ENCODE measurements at places on chromosomes 16 and 17. TPM values are rescaled to one million over a fixed set of nuclear protein-coding genes. Genes with fewer than 3 reads are reported as not detected.
A peak's percentile ranks its signal among the peaks of the same experiment; 100 is the strongest.

- H3K4me1 ChIP-seq: no peaks in the 10 kb centered on the region
- H3K27me3 ChIP-seq: peaks cover 18% of the 10 kb centered on the region
- no peak for DNase-seq
- no peaks in the 10 kb centered on the region for H3K36me3 ChIP-seq
Observed at GRCh38 chr16:16869746-16870145, 490.8 kb downstream of the NPIPA7 start.

The CREBBP gene
- 76.2 TPM for total RNA-seq

DNA sequence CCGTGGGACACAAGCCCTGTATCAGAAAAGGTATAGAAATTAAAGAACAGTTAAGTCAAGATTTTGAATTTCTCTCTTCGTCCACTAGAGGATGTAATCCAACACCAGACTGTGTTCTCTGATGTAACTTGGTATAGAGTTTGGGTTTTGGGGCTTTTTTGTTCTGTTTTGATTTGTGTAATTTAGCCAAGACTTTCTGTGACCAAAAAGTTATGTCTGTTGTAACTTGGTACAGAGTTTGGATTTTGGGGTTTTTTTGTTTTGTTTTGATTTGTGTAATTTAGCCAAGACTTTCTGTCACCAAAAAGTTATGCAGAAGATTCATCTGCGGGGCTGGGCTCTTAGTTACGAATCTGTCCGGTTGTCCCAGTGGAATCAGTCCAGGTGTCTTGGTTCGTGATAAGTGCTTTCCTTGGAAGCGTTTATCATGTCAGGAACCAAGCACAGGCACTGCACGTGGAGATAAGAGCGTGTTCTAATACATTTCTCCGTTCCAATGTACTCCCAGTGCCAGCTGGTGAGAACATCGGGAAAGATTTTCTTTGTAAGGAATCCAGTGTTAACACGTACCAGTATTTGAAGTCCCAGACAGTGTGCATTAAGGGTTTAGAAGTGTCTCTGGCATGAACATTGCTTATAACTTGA is 44.1 kb upstream of the SEC14L1 start:
- H3K27ac ChIP-seq: peak overlapping the region; percentile 70
- peaks cover 24% of the 10 kb centered on the region for H3K4me1 ChIP-seq
- H3K4me3 ChIP-seq: no peak overlapping the region
- H3K27me3 ChIP-seq: no peaks in the 10 kb centered on the region

- no peak overlapping the region for H3K4me3 ChIP-seq
- DNase-seq: no peak
- H3K4me1 ChIP-seq: no peaks in the 10 kb centered on the region
- H3K27ac ChIP-seq: no peak overlapping the region
Observed at GRCh38 chr16:51637770-51638094, 486.7 kb upstream of the SALL1 start.

The LDAF1 gene
- 9.4 TPM for total RNA-seq

- H3K4me3 ChIP-seq: peak overlapping the region; percentile 33
- H3K36me3 ChIP-seq: no peaks in the 10 kb centered on the region
- peaks cover 47% of the 10 kb centered on the region for H3K27me3 ChIP-seq
- H3K27ac ChIP-seq: no peak overlapping the region
- peaks cover 19% of the 10 kb centered on the region for H3K4me1 ChIP-seq
- DNase-seq: no peak
Observed at GRCh38 chr16:79316004-79316458, 284.5 kb downstream of the MAF start.

DNA sequence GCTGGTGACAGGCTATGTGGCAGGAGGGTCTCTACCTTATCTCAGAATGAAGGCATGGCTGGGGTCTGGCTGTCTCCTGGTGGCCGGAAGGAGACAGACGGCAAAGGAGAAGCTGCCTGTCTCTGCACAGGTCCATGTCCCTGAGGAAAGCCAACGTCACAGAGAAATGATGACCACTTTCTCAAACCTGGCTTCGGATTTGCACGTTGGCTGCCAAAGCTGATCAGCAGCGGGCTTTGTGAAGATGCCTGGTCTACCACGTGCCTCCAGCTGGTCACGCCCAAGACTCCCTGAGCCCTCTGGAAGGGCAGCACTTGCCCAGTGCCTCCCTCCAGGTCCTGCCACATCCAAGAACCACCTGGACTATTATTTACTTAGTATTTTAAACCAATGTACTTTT is 8.4 kb downstream of the DEXI start:
- H3K36me3 ChIP-seq: peaks cover 6% of the 10 kb centered on the region
- no peaks in the 10 kb centered on the region for H3K27me3 ChIP-seq
- peaks cover 53% of the 10 kb centered on the region for H3K4me1 ChIP-seq
- DNase-seq: no peak
- H3K4me3 ChIP-seq: no peak overlapping the region
- H3K27ac ChIP-seq: peak overlapping the region; percentile 10

The NDUFAB1 gene
- total RNA-seq: 102 TPM

DNA sequence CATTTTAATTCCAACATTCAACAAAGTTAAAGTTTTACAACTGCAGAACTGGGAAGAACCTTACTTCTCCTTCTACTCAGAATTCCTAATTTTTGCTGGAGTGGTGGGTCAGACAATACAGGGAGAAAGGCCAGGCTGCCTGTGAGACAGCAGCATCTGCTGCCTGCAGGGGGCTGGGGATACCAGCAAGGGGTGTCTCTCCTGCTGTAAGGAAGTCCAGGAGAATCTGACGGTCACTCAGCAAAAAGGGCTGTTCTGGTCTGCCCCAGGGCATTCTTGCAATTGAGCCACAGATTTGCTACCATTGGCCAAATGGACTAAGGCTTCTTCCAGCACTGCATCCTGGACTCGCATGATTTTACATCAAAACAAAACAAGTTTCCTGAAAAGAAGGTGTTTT is 426.6 kb upstream of the CDH11 start:
- no peak overlapping the region for H3K4me3 ChIP-seq
- H3K4me1 ChIP-seq: no peaks in the 10 kb centered on the region
- DNase-seq: no peak
- no peaks in the 10 kb centered on the region for H3K36me3 ChIP-seq
- H3K27ac ChIP-seq: no peak overlapping the region

GRCh38 chr16:57536306-57537193 is at the start of gene CCDC102A:
TSS of gene CCDC102A (minus strand) at chr16:57536571. CDS start at chr16:57529177, 7,394 bp downstream.
- H3K27ac ChIP-seq: peak within 1 kb of the TSS; percentile 100
- H3K4me1 ChIP-seq: peaks cover 71% of the 10 kb centered on the region
- H3K36me3 ChIP-seq: no peaks in the 10 kb centered on the region
- peak within 1 kb of the TSS; percentile 98 for H3K4me3 ChIP-seq
- no peak for DNase-seq
- no peaks in the 10 kb centered on the region for H3K27me3 ChIP-seq

DNA sequence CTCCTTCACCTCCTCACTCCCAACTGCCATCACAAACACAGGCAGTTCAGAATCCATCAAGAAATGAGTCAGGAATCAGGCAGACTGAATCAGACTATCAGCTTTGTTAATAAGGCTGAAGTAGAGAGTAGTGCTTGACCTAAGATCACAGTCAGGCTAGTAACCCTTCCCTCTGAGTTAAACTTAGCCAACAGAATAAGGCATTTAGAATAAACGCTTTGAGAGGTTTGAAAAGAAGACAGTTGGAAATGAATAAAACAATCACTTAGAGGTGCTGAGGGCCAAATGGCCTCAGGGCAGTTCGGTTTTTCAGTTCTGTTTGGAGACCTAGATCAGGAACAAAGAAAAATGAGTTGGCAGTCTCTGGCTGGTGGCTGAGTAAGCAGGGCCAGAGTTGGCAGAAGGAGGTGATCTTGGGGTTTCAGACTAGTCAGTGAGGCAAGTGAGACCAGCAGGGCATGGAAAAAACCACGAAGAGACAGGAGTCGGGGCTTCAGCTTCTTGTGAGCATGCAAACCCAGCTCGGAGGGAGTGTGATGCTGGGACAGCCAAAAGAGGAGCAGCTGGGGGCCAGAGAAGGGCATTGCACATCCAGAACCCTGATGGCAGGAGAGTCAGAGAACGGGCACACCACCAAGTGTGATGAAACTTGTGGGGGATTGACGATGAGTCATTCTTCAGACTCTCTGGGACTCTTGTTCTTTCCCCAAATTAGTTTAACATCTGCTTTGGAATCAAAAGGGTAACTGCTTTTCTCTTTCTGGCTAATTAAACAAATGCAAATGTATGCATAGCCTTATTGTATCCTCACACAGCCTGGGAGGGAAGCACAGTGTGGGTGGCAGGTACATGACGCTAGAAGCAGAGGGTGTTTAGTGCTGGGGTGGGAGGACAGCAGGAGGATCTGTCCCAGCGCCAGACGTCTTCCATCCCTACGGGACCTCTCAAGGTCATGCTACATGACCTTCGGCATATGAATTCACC is 54.8 kb downstream of the SPECC1 start:
- no peaks in the 10 kb centered on the region for H3K27me3 ChIP-seq
- H3K36me3 ChIP-seq: no peaks in the 10 kb centered on the region
- peak overlapping the region; percentile 3 for H3K27ac ChIP-seq
- peak overlapping the region; percentile 46 for H3K4me3 ChIP-seq

DNA sequence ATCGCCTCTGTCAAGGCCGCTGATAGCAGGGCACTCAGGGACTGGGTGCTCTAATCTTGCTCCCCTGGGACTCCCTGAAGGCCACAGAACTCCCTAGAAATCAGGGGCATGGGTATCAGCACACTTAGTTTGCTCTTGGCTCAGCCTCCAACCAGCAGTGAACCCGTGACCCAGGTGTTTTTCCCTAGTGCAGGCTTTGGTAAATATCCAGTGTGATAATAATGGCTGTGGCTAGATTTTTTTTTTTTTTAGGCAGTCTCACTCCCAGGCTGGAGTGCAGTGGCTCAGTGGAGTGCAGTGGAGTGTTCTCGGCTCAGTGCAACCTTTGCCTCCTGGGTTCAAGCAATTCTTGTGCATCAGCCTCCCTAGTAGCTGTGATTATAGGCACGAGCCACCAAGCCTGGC is 10.3 kb downstream of the NUPR1 start:
- no peak for DNase-seq
- no peak overlapping the region for H3K4me3 ChIP-seq
- no peak overlapping the region for H3K27ac ChIP-seq
- no peaks in the 10 kb centered on the region for H3K36me3 ChIP-seq

DNA sequence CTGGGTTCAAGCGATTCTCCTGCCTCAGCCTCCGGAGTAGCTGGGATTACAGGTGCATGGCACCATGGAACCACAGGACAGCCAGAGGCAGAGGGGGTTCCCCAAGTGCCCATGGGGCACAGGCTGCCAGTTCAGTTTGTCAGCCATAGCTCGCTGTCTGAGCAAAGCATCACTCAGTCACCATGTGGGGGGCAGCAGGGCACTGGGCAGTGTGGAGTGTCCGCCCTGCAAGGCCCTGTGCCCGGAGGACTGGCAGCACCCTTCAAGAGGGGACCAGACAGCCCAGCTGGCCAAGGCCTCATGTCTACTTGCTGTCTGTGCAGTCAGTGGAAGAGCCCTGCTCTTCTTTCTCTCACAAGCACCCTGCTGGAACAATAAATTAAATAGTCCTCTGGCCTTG is 6.4 kb downstream of the ALYREF start:
- peaks cover 22% of the 10 kb centered on the region for H3K36me3 ChIP-seq
- no peak overlapping the region for H3K4me3 ChIP-seq
- peaks cover 33% of the 10 kb centered on the region for H3K4me1 ChIP-seq

DNA sequence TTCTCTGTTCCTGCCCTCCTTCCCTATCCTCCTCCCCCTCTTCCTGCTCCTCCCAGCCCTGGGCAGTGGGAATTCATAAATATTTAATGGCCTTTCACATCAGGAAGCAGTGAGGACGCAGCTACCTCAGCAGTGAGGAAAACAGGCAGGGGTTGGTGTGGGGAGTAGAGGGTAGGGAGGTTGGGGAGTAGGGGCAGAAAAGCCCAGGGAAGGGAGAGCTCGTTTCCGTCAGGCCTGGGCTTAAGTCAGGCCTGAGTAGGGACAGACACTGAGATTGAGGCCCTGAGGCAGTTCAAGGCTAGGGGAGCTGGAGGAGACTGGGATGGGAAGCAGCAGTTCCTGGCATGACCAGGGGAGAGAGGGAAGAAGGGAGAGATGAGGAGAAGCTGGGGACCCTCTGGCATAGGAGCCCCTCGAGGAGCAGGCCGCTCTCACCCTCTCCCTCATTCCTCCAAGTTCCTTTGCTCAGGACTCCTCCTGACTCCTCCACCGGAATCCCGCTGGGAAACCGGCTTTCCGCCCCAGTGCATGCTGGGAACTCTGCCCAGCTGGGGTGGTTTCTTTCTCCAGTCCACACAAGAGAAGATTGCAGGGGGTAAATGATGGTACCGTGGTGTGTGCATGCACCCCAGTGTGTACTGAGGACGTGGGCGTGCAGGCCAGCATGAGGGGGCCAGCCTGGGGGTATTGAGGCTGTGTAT is 6.2 kb downstream of the SAMD14 start:
- DNase-seq: no peak
- peaks cover 12% of the 10 kb centered on the region for H3K4me1 ChIP-seq
- H3K27me3 ChIP-seq: peaks cover 26% of the 10 kb centered on the region
- H3K4me3 ChIP-seq: no peak overlapping the region
- H3K36me3 ChIP-seq: no peaks in the 10 kb centered on the region
- H3K27ac ChIP-seq: no peak overlapping the region

The CBLN1 gene
- total RNA-seq: not detected

The TMEM92 gene
- total RNA-seq: not detected

Measured in natural killer cell treated with Interleukin-12 subunit alpha and Interleukin-12 subunit beta and Interleukin-15 and Interleukin-18, amount 100 ng/mL, for 72 hours (primary cell).